ENCODE measurements at places on chromosomes 4 and X.

GRCh38 chr4:110480031-110480549, 4.1 kb downstream of the ENPEP start:
- peak; percentile 91 for DNase-seq

DNA sequence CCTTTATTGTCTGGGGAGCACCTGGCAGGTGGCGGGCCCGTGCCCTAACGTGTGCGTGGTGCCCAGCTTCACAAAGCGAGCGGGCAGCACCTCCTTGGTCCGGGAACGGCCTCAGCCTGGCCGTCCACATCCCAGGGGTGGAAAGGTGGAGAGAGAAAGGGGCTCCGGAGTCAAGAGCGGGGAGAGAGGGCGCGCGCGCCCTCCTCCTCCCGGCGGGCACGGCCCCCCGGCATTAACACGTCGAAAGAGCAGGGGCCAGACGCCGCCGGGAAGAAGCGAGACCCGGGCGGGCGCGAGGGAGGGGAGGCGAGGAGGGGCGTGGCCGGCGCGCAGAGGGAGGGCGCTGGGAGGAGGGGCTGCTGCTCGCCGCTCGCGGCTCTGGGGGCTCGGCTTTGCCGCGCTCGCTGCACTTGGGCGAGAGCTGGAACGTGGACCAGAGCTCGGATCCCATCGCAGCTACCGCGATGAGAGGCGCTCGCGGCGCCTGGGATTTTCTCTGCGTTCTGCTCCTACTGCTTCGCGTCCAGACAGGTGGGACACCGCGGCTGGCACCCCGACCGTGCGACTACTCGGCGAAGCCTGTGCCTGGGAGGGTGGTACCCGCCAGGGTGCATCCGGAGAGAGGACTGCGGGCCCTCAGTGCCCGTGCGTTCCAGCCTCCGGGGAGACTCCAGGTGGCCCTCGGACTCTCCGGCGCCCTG, at the start of gene KIT:
Gene KIT (plus strand): TSS at position 407 of the 701 bp plus-strand sequence. CDS start 58 bp downstream, at position 465.
- peak; percentile 65 for DNase-seq

- peak; percentile 2 for DNase-seq
Observed at GRCh38 chr4:33512397-33512796, 2731.9 kb downstream of the ARAP2 start.

DNA sequence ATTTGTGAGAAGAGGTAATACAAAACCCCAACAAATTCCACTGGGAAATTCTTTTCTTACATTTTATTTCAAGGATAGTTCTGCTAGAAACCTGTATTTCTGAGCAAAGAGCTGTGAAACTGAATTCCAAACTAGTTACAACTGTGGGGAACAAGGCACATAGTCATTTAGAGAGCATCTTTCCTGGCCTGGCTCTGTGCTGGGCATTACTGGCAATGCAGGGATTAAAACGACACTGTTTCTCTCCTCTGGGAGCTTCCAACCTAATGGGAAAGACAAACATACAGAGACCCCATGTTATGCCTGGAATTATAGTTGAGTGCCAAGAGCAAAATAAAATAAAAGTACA, 36.5 kb downstream of the SUPT20HL1 start:
- DNase-seq: peak; percentile 52

GRCh38 chr4:7824218-7824617, 115.4 kb downstream of the AFAP1 start:
- DNase-seq: peak; percentile 83

DNA sequence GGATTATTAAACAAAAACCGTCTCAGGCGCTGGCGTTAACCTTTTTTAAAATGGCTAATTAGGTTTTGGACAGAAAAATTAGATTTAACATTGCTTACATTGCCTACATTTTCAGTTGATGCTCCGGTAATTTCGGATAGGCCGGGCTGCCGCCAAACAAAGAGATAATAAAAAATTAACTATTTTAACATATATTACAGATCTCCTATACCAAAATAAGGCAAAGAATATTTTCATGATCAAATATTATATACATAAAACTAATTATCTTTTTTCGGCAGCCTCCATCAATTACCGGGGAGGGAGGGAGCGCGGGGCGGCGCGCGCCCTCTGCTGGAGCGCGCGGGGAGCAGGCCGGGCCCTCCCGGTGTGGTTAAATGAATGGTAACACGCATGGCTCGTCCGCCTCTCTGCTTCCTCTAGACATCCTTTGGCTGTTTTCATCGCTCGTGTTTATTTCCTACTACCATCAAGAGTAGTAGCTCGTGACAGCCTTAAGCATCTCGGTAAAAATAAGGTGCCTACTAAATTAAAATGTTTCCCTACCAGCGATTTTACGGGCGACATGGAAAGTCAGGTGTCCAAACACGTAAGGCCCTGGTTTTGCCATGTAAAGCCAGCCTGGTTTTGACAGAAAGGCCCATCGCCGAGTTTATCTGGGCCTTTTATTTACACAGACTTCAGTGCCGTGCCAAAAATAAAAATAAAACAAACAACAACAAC, 52.4 kb upstream of the TMEM33 start:
- peak; percentile 60 for DNase-seq

GRCh38 chr4:11367371-11367770, 61.3 kb downstream of the HS3ST1 start:
- peak; percentile 36 for DNase-seq

- no peak for DNase-seq
Observed at GRCh38 chr4:85102606-85103005, 136.1 kb upstream of the WDFY3 start.

- DNase-seq: no peak
Observed at GRCh38 chrX:135213200-135213844, 38.5 kb upstream of the ETDA start.

- no peak for DNase-seq
Observed at GRCh38 chr4:141074098-141074878, 59.0 kb downstream of the RNF150 start.

All from muscle of back (tissue), 13 donors.